Left lobe of liver (tissue), 2 donors: ENCODE measurements at places on chromosomes 7 and 10.

DNA sequence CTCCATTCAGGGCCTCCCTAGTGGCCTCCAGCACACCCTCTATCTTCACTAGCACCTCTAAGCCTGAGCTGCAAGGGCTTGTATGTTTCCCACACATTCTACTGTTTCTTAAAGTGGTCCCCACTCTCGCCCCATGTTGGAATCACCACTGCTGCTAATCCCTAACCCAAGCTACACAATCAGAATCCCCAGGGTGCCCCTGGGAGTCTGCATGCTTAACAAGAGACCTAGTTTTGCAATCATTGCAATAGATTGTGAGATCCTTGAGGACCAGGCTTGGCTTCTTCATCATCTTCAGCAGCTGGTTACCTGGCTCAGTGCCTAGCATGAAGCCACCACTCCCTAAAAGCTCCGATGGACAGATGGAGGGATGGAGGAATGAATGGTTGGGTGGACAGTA is 113.9 kb downstream of the MYOF start:
- DNase-seq, result no peak

- DNase-seq, result no peak
Measured at GRCh38 chr10:58827381-58827780, 314.7 kb downstream of the BICC1 start.

- peak; percentile 74 for DNase-seq
Measured at GRCh38 chr10:90887555-90887954, 15.8 kb downstream of the RPP30 start.

- no peak for DNase-seq
Measured at GRCh38 chr7:94298943-94299342, 95.8 kb upstream of the COL1A2 start.

DNA sequence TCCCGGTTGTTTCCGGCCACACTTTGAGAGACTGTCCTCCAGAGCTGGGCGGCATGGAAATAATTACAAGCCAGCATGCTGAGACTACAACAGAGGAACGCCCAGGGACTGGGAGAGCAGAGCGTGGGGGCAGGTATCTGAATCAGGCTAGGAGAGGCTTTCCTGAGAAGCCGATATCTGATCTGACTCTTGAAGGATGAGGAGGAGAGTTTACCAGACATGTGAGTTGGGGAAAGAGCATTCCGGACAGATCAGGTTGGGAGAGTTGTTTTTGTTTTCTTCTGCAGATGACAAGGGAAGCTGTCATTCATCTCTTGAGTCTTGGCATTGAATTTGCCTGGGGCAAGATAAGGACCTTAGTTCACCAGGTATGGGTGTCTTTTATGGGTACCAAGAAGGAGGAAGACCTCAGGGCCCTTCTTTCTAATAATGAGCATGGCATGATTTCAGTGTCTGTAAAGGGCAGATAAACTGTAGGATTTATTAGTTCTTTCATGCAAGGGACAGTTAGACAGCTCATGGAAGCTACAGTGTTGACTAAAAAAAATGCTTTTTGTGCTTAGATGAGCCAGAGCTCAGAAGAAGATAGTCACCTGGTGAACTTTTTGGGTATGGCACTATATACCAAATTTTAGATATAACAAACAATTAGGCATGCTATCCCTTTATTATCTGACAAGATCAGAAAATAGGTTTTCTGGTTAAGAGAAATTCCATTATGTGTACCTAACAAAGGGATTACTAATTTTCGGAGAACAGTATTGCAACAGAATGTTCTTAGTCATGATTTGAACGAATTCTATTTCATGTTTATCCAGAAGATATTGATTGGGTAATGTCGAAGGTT is 36.2 kb downstream of the WBP1L start:
- DNase-seq, result no peak

DNA sequence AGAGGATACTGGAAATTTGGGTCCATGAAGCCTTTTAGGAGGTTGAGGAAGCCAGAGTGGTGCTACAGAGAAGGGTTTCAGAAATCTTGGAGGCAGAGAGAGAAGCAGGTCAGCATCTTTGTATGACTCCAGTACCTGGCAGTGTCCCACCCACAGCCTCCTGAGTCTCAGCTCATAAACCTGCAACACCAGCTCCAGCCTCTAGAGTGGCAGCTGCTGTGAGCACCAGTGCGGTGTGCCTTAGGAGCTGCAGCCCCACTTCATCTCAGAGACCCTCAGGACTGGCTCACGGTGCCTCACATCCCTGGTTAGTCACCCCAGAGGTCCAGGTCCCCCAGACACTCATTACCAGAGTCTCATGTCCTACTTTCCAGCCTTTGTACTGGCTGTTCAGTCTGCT is 84.8 kb upstream of the PRKAR2B start:
- DNase-seq, result no peak

GRCh38 chr10:71297343-71297742 is 21.7 kb upstream of the SLC29A3 start:
- no peak for DNase-seq

DNA sequence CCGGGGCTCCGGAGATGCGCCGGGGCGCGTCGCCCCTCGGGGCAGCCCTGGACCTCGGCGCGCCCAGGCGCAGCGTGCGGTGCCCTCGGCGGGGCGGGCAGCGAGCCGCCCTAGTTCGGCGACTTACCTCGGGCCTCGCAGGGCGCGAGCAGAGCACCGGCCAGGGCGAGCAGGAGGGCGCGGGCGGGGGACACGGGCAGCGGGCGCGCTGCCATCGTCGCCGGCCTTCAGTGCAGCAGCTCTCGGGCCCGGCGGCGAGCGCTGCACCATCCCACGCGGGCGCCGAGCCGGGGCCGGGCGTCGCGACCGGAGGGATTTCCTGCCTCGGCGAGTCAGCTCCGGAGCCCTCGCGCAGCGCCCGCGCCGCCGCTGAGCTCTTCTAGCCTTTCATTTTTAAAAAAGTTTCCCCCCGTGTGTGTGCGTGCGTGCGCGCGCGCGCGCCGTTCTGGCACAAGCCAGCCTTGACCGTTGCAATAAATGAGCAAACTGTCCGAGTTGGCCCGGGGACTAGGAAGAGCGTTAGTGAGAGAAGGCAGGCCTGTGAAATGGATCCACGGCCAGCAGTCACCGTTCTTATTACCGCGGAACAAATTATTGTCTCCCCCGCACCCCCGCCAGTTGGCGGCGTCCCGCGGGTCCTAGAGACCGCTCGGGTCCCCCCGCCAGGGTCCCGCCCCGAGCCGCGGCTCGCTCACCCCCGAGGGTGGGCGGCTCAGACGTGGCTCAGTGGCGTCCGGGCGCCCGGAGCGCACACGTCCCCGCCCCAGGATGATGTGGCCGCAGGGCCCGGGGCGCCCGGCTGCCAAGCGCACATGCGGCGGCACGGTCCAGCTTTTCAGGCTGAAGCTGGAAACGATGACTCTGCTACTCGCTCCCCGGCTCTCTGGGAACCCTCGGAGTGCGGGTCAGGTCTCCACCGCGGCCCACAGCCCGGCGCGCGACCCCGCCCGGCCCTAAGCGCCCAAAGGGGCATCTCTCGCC is at the start of gene ADAM12:
TSS of gene ADAM12 (minus strand) at position 547 of the 981 bp plus-strand sequence. CDS start at position 215, 332 bp downstream.
- DNase-seq, result peak; percentile 46

DNA sequence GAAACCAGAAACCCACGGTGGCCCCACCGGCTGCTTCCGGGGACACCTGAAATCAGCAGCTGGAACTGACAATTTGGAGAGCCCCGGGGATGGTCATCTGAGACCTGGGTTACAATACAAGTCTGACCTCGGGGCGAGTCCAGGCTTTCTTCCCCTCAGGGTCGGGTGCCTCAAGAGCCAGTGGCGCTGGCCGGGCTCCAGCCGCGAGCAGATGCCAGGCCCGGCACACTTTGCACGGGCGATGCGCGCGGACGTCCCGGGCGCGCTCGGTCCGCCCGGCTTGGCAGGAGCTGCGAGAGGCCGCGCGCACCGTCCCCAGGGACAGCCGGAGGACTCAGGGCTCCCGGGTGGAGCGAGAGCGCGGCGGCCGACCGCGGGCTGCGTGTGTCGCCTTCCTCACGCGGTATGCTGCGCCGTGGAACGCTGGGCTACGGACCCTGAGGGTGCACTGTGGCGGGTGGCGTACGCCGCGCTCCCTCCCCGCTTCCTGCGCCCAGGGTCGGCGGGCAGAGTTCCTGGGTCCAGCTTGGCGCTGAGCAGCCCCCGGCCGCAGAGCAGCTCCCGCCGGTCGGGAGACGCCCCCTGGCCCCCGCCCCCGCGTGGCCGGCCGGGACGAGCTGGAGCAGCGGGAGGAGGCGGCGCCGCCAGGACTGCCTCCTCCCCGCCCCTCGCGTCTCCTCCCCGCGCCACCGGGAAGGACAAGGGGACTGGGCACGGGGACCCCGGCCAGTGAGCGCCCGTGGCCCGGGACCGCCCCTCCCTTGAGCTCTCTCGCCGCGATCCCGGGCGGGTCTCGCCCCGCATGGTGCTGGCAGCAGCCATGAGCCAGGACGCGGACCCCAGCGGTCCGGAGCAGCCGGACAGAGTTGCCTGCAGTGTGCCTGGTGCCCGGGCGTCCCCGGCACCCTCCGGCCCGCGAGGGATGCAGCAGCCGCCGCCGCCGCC is at the start of gene RBM20:
TSS of gene RBM20 (plus strand) at position 684 of the 945 bp plus-strand sequence. CDS start at position 803, 119 bp downstream.
- peak; percentile 57 for DNase-seq

- DNase-seq, result no peak
Measured at GRCh38 chr10:133241501-133242205, 4.0 kb downstream of the VENTX start.

DNA sequence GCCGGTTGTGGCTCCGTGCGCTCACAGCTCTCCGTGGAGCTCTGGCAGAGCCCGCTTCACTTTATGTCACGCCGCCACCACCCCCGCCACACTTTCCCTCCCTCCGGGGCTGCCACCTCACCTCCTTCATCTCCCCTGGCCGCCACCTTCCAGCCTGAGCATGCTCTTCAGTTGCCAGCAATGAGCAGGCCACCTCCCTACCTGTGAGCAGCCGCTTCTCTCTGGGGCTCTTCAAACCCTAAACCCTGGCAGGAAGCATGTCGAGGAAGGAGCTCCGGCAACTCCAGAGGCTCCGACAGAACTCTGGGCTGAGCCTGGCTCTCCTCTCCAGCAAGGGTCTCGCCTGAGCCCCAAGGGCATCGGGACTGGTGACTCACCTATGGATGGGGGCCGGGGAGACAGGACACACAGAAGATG is 36.7 kb downstream of the GBX1 start:
- no peak for DNase-seq
